ENCODE measurements at places on chromosomes 2 and 18. TPM values are rescaled to one million over a fixed set of nuclear protein-coding genes. Genes with fewer than 3 reads are reported as not detected.

Gene FZD7
- total RNA-seq = 0.27 TPM

Gene DSG3
- total RNA-seq = not detected

Gene KCNG2
- total RNA-seq = not detected

Gene ERBB4
- not detected for total RNA-seq

GRCh38 chr2:195823206-195823605 is 166.2 kb downstream of the SLC39A10 start:
- no peaks in the 10 kb centered on the region for H3K4me1 ChIP-seq
- H3K4me3 ChIP-seq = no peak overlapping the region
- no peaks in the 10 kb centered on the region for H3K36me3 ChIP-seq
- DNase-seq = no peak
- no peak overlapping the region for H3K27ac ChIP-seq

- H3K4me3 ChIP-seq = no peak overlapping the region
- no peaks in the 10 kb centered on the region for H3K27me3 ChIP-seq
- no peaks in the 10 kb centered on the region for H3K4me1 ChIP-seq
- DNase-seq = no peak
- H3K36me3 ChIP-seq = no peaks in the 10 kb centered on the region
- H3K27ac ChIP-seq = no peak overlapping the region
Measured at GRCh38 chr2:65450810-65451209, 18.4 kb upstream of the SPRED2 start.

- no peak overlapping the region for H3K27ac ChIP-seq
- no peaks in the 10 kb centered on the region for H3K36me3 ChIP-seq
- DNase-seq = no peak
- H3K4me1 ChIP-seq = no peaks in the 10 kb centered on the region
- H3K4me3 ChIP-seq = no peak overlapping the region
Measured at GRCh38 chr2:204127238-204127637, 190.7 kb downstream of the ICOS start.

DNA sequence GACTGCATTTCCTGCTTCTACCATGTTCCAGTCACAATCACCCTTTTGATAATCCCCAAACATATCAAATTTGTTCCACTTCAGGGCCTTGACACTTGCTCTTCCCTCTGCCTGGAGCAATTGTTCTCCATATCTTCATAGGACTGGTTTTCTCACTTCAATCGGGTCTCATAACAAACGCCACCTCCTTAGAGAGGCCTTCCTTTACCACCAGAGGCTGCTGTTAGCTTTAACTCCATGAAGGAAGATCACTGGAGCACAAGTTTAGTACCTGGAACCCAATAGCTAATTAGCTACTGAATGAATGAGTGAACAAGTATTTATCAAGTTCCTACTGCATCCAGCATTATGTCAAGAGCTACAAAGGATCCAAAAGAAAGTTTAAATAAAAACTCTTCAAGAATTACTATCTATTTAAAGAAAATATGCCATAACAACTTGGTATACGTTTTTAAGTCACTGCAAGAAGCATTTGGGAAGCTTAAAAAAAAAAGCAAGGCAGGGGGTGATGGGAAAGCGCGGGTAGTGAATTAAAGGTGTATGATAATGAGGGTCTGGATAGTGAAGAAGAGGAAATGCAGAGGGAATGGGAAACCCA is 58.8 kb downstream of the BAZ2B start:
- no peaks in the 10 kb centered on the region for H3K4me1 ChIP-seq
- no peak overlapping the region for H3K27ac ChIP-seq
- H3K4me3 ChIP-seq = no peak overlapping the region
- H3K36me3 ChIP-seq = no peaks in the 10 kb centered on the region

Data from naive thymus-derived CD4-positive, alpha-beta T cell (primary cell).